ENCODE measurements at places on chromosomes 6 and 20.

DNA sequence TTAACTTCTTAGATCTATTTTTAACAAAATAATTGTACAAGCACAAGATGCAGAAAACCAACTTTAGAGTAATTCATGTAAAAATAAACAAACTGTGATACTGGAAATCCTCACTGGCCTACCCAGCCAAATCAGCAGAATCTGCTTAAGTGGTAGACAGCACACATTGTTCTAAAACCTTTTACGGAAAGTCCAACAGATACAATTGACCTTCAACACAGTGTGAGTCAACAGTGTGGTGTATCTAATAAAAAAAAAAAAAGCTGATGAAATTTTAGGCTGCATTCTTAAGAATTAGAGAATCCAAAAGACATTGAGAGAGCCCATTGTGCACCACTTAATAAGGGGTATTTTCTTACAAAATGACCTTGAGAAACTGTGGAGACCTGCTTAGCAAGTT, 174.5 kb downstream of the COL21A1 start:
- no peak for DNase-seq

DNA sequence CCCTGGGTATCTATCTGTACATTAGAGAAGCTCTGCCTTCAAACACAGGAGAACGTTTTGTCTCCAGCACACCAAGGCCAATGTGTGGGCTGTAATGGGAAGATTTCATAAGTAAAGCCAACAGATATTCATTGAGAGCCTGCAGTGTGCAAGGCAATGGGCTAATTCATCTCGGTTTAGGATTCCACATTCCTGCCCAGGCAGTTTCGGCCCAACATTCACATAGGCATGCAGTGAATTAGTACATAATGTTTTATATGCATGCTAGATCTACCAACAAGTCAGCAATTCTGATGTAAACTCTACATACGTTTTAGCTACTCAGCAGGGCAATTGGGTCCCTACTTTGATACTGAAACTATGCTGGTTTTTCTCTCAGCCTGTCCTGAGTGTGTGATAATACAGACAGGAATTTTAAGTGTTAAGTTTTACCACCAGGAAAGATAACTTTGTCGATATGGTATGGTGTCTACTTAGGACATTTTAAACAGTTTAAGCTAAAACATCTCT, 46.9 kb upstream of the NAA20 start:
- DNase-seq = no peak

DNA sequence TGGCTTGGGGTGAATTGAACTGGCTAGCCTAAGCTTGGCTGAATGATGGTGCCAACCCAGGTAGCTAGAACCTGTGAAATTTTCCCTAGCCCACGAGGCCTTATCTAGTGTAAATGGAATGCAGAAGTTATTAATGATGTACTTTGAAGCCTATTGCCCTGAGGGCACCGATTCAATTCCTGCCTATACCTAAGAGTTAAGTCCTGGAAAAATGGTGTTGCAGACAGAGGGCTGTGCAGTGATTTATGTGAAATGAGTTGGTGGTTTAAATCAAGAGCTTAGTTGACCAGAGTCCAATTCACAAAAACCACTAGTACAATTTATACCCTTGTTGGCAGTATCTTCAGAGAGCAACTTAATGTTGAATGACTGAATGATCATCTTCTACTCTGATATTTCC, 373.8 kb upstream of the JAG1 start:
- no peak for DNase-seq

- DNase-seq = no peak
These were observed 54.4 kb downstream of the ADNP start for GRCh38 chr20:50876816-50877215.

DNA sequence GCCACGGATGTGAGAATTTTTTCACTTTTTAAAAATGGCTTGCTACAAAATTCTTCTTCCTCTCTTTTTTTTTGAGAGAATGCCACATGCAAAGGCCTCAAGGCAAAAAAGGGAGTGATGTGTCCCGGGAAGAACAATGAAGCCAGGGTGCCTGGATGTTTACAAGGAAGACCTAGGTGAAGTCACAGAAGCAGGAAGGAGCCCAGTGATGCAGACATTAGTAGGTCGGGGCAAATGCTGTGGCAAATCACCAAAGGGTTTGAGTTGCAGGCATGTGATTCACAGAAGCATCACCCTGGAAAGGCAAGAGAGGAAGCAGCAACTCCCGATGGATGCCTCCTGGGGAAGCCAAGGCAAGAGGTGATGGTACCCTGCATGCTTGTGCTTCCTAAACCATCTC, 46.8 kb downstream of the FARS2 start:
- DNase-seq = no peak

- no peak for DNase-seq
These were observed 65.9 kb downstream of the FAM135A start for GRCh38 chr6:70479236-70479635.

GRCh38 chr20:54469952-54470351, 5.4 kb upstream of the DOK5 start:
- DNase-seq = no peak

GRCh38 chr6:150070236-150070818, 1.4 kb upstream of the ULBP3 start:
- no peak for DNase-seq

DNA sequence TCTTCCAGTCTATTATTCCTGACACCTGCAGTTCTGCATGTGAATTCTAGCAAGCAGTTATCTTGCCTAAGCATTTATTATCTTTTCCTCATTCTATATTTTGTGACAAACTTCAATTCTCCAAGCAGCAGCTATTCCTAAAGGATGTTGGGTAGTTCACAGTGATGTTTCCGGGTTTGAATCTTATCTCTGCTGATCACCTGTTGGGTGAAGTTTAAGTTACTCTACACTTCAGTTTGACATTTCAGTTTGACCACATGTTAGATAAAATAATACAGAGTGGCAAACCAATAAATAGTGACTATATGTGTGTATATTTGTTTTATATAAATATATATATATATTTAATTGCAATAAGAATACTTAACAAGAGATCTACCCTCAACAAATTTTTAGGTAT, 168.6 kb downstream of the ADGRG6 start:
- no peak for DNase-seq

- DNase-seq = peak; percentile 70
These were observed 144.2 kb upstream of the TNFAIP3 start for GRCh38 chr6:137722749-137723272.

DNA sequence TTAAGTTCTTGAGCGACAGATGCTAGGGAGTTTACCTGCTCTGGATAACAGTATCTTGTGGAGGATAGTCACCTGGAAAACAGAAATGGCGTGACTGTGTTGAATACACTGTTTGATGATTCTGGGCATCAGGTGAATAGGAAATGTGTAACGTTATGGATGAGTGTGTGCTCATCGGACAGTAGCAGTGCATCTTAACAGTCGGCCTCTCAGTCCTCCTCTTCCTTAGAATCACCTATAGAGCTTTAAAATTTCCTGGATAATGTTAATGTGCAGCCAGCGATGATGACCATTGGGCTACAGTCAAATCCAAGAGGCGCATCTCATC, 217.7 kb downstream of the OR2B2 start:
- no peak for DNase-seq

- DNase-seq = peak; percentile 6
These were observed 3.0 kb upstream of the HUS1B start for GRCh38 chr6:659716-660581.

DNA sequence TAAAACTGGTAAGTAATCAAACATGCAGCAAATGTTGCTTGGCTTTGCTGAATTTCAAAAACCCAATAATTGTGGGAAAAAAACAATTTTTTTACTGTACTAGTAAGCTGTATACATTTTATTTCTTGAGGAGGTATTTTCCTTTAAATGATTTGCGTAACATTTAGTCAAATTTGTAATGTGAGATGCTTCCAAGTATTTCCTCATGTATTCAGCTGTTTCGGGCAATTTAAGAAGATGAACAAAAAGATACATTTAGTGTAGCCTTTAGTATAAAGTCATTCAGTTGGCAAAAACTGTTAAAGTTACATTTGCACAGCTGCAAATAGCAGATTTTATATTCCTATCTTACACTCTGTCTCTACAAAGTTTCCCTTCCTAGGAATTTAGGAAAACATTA, 186.1 kb upstream of the SCGN start:
- no peak for DNase-seq

GRCh38 chr6:164640956-164641355, 668.4 kb downstream of the C6orf118 start:
- no peak for DNase-seq

- no peak for DNase-seq
These were observed 475.4 kb downstream of the EYS start for GRCh38 chr6:65231616-65232015.

DNA sequence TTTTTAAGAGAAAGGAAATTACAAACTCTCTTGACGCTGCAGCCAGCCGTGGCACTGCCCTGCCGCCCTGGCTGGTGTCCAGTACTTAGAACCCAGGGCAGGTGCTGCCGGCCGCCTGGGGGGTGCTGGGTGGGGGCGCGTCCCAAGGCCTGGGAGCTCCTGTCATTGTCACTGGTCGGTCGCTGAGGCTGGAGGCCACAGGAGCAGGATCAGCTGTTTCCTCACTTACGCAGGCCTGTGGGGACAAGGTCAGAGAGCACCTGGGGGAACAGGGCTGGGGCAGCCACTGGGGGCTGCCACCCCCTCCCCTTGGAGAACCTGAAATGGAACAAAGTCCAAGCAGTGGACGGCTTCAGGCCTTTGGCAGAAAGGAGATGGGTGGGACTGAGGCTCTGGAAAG, 5.6 kb downstream of the BIRC7 start:
- no peak for DNase-seq
